ENCODE measurements at places on chromosomes 2 and 18.

DNA sequence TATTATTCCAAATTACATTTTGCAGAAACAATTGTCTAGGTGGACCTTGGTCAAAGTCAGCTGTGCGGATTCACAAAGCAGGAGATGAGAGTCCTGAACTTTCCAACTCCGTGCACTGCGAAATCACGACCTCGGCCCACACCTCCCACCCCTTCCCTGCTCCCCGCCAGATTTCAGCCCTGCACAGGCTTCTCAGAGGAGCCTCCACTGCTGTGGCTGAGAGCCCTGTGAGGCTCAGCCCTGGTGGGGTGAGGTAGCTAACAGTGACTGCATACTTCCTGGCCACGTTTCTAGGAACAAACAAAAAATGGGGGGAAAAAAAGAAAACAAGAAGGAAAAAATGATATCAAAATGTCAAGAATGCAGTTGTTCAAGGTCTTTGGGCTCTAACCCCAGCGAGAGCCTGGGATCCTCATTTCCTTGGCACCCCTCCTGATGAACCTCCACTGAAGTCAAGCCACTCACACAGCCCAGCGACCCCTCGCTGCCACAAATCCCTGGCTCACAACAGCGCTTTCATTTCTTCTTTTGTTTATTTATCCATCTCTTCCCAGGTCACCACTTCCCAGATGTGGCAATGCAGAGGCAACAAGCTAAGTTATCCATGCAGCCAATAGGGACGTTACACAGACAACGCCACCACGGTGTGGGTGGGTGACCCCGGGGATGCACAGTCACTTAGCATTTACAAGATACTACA lies 729.7 kb upstream of the ID2 start:
- no peak for DNase-seq
- no peaks in the 10 kb centered on the region for H3K36me3 ChIP-seq

DNA sequence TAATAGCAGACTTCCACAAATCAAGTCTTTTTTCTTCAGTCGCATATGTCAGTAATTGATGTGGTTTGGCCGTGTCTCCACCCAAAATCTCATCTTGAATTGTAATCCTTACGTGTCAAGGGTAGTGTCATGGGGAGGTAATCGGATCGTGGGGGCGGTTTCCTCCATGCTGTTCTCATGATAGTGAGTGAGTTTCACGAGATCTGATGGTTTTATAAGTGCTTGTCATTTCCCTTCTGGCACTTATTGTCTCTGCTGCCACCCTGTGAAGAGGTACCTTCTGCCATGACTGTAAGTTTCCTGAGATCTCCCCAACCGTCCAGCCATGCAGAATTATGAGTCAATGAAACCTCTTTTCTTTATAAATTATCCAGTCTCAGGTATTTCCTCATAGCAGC lies 478.8 kb downstream of the PTPRM start:
- peaks cover 5% of the 10 kb centered on the region for H3K4me1 ChIP-seq
- no peaks in the 10 kb centered on the region for H3K36me3 ChIP-seq
- H3K27me3 ChIP-seq = no peaks in the 10 kb centered on the region
- no peak overlapping the region for H3K27ac ChIP-seq
- no peak for DNase-seq
- H3K4me3 ChIP-seq = no peak overlapping the region

GRCh38 chr2:33859811-33860461 lies 260.8 kb upstream of the FAM98A start:
- peaks cover 19% of the 10 kb centered on the region for H3K4me1 ChIP-seq
- no peak for DNase-seq
- H3K4me3 ChIP-seq = peak overlapping the region; percentile 27
- no peaks in the 10 kb centered on the region for H3K27me3 ChIP-seq
- H3K27ac ChIP-seq = peak overlapping the region; percentile 90

DNA sequence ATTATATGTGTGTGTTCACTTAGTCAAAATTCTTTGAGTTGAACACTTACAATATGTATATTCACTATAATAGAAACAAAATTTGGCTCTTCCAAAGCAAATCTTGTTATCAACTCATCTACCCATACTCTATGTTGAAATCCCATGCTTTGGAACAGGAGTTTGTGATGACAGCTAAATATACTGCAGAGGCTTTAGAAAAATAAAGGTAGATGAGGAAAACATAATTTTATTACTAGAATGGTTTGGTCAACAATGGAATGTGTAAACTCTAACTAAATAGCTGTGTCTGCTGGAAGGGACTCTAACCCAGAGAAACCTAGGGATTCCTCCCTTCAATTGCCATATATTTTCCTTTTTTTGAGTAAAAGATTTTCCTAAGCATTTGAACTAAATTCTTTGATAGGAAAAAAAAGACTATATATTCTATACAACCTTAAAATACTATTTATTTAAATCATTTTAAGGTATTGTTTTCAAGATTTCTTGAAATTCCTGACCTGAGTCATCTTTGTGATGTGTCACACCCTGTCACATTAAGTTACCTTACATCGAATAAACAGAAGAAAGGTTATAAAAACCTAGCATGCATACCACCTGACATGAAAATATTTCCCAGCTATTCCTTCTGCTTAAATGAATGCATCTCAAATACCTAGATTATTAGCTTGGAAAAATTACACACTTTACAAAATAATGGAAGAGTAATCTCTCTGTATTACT lies 175.5 kb downstream of the OTX1 start:
- peaks cover 4% of the 10 kb centered on the region for H3K36me3 ChIP-seq
- H3K4me3 ChIP-seq = no peak overlapping the region
- no peaks in the 10 kb centered on the region for H3K27me3 ChIP-seq

- peak overlapping the region; percentile 91 for H3K27ac ChIP-seq
- H3K36me3 ChIP-seq = no peaks in the 10 kb centered on the region
- peak overlapping the region; percentile 32 for H3K4me3 ChIP-seq
- H3K27me3 ChIP-seq = no peaks in the 10 kb centered on the region
These were observed 63.2 kb upstream of the TMEM17 start for GRCh38 chr2:62568983-62569837.

DNA sequence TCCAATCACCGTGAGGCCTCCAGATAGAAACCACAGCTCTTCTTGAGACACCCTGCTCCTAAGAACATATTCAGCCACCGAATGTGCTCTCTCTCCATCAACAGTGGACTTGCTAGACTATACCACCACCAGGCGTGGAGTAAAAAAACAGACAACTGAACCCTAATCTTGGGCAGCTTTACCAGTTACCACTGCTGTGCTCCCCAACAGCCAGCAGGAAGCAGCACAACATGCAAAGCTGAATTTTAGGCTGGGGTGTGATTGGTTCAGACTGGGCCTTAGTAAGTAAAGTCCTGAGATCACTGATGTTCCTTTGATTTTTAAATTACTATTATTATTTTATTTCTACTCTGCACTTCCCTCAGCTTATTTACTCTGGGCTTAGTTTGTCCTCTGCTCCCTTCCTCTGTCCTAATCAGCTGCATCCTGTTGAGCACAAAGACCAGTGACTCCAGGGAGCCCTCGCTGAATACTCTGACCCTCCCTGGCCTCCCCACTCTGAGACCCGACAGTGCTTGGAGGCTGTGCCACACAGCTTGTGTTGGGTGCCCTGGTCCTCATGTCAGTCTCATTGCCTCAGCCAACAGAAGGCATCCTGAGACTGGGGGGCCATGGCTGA lies 21.9 kb downstream of the MRPL35 start:
- peak overlapping the region; percentile 62 for H3K27ac ChIP-seq
- peak; percentile 28 for DNase-seq
- no peaks in the 10 kb centered on the region for H3K36me3 ChIP-seq
- H3K27me3 ChIP-seq = no peaks in the 10 kb centered on the region

DNA sequence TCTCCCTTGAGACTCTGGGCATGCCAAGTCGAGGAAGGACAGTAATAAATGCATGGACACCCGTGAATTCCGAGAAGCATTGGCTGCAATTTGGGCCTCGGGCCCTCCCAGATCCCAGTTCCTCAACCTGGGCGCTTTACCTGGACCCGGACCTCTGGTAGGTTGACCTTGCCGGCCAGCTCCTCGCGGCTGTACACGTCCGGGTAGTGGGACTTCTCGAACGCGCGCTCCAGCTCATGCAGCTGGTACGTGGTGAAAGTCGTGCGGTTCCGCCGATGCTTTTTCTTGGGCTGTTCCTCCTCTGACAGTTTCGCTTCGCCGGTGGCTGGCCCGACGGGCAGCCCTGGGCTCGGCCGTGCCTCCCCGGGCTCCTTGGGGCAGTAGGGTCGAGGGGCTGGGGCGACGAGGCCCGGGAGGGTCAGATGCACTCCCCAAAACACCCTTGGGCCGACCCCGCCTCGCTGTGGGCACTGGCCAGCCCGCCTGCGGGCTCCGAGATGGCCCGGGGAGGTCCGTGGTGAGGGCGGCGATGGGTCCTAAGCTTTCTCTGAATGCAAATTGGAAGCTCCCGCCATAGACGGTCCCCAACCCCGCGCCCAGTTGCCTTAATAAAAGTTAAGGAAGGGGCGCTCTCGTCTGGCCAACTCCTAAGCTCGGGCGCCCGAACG lies 899 bp downstream of the RAX start:
- H3K4me3 ChIP-seq = no peak overlapping the region
- H3K4me1 ChIP-seq = peaks cover 4% of the 10 kb centered on the region
- no peak overlapping the region for H3K27ac ChIP-seq
- H3K36me3 ChIP-seq = no peaks in the 10 kb centered on the region
- DNase-seq = no peak

DNA sequence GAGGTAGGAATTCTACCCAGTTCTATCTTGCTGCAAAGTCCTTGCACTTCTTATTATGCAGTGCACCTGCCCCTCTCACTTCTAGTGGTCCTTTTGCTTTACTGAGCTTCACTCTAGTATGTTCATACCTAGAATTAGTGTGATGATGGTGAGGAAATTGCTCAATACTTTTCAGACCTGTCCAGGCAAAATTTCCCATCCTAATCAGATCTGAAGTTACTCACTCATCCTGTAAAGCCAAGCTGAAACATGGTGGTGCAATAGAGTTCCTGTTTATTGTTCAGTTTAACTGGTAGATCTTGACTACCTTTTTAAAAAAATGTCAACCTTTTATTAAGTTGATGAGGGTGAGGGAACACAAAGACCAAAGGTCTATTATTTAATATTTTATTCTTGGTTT lies 12.6 kb upstream of the FIGN start:
- peaks cover 7% of the 10 kb centered on the region for H3K27me3 ChIP-seq
- no peaks in the 10 kb centered on the region for H3K36me3 ChIP-seq
- H3K27ac ChIP-seq = no peak overlapping the region
- peaks cover 4% of the 10 kb centered on the region for H3K4me1 ChIP-seq
- H3K4me3 ChIP-seq = no peak overlapping the region
- no peak for DNase-seq

DNA sequence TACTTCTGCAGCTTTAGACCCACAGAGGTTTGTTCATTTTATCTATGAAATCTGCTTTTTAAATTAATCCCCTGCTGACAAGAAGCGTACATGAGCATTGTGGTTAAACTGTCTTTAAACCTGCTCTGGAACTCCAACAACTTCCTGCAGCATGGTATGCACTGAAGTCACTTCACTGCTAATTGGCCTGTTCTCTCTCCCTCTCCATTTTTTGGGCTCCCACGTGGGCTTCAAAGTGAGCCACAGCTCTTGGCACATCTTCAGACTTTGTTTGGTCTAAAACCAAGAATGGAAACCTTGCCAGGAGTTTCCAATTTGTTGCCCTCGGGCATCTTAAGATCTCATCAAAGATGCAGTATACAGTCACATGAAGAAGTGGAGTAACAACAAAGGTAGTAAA lies 311.4 kb downstream of the LRRTM1 start:
- H3K4me3 ChIP-seq = no peak overlapping the region
- DNase-seq = no peak
- no peak overlapping the region for H3K27ac ChIP-seq
- no peaks in the 10 kb centered on the region for H3K27me3 ChIP-seq
- H3K4me1 ChIP-seq = no peaks in the 10 kb centered on the region
- no peaks in the 10 kb centered on the region for H3K36me3 ChIP-seq

- peak overlapping the region; percentile 20 for H3K27ac ChIP-seq
- H3K4me1 ChIP-seq = peaks cover 2% of the 10 kb centered on the region
- H3K4me3 ChIP-seq = no peak overlapping the region
- DNase-seq = no peak
- no peaks in the 10 kb centered on the region for H3K27me3 ChIP-seq
These were observed 55.9 kb downstream of the FEZ2 start for GRCh38 chr2:36541891-36542595.

- no peak for DNase-seq
- no peak overlapping the region for H3K27ac ChIP-seq
- no peaks in the 10 kb centered on the region for H3K36me3 ChIP-seq
- H3K4me1 ChIP-seq = no peaks in the 10 kb centered on the region
- no peak overlapping the region for H3K4me3 ChIP-seq
- no peaks in the 10 kb centered on the region for H3K27me3 ChIP-seq
These were observed 343.0 kb downstream of the NYAP2 start for GRCh38 chr2:225742487-225742886.

DNA sequence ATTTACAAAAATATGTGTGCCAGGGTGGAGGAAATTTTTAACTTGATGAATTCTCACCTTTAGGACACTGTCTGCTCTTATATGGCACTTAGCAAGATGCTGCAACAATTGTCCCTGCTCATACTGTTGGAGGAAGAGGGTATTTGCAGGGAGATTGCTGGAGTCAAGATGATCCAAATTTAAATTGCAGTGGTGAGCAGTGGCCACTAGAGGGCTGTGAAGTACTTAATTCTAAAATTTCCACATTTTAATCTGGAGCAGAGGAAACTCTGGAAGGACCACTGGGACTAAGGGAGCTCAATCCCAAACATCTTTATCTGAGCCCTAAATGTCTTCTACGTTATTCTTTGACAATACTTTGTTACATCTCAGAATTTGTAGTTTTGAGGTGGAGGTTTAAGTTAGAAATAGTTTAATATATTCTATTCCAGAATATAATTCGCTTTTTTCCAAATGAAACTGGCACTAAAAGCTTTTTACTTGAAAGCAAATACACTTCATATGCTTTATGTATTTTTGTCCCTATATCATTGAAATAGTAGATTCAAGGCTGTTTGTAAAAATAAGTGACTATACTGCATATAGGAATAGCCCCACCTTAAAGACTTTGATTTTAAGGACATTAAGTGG lies 33.0 kb upstream of the PTH2R start:
- no peak overlapping the region for H3K4me3 ChIP-seq
- no peak overlapping the region for H3K27ac ChIP-seq
- H3K4me1 ChIP-seq = no peaks in the 10 kb centered on the region

GRCh38 chr2:145350011-145350410 lies 830.1 kb upstream of the ZEB2 start:
- H3K36me3 ChIP-seq = no peaks in the 10 kb centered on the region
- no peaks in the 10 kb centered on the region for H3K27me3 ChIP-seq

GRCh38 chr2:9327873-9328352 lies 95.4 kb downstream of the ITGB1BP1 start:
- H3K4me3 ChIP-seq = no peak overlapping the region
- H3K4me1 ChIP-seq = peaks cover 45% of the 10 kb centered on the region
- peak overlapping the region; percentile 22 for H3K27ac ChIP-seq
- H3K27me3 ChIP-seq = no peaks in the 10 kb centered on the region
- peaks cover 31% of the 10 kb centered on the region for H3K36me3 ChIP-seq
- DNase-seq = no peak

- H3K27ac ChIP-seq = no peak overlapping the region
- peaks cover 43% of the 10 kb centered on the region for H3K27me3 ChIP-seq
- DNase-seq = no peak
- peaks cover 5% of the 10 kb centered on the region for H3K4me1 ChIP-seq
- no peaks in the 10 kb centered on the region for H3K36me3 ChIP-seq
These were observed 10.2 kb downstream of the CYRIA start for GRCh38 chr2:16655445-16655837.
